ENCODE measurements at places on chromosomes 12 and 14.
A peak's percentile ranks its signal among the peaks of the same experiment; 100 is the strongest.

- DNase-seq, result no peak
Observed at GRCh38 chr14:30888480-30889243, 14.3 kb downstream of the COCH start.

- no peak for DNase-seq
Observed at GRCh38 chr14:75399843-75400775, 27.7 kb upstream of the JDP2 start.

DNA sequence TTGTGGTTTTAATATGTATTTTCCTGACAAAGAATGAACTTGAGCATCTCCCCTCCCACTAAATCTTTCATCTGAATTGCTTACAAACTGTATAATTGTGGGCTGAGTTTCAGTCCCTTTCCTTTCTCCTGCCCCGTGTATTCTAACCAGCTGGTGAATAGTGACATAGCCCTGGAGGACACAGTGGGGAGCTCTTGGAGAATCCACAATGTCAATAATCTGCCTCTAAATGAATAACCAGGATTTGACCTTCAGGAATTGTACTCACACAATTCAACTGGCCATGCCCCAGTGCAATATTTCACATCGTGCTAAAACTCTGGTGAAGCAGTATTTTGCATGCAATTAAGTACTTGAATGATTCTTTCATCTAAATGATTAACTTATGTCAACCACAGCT lies 177.2 kb downstream of the C12orf42 start:
- no peak for DNase-seq

GRCh38 chr12:97637770-97638169 lies 175.2 kb downstream of the RMST start:
- DNase-seq, result no peak

DNA sequence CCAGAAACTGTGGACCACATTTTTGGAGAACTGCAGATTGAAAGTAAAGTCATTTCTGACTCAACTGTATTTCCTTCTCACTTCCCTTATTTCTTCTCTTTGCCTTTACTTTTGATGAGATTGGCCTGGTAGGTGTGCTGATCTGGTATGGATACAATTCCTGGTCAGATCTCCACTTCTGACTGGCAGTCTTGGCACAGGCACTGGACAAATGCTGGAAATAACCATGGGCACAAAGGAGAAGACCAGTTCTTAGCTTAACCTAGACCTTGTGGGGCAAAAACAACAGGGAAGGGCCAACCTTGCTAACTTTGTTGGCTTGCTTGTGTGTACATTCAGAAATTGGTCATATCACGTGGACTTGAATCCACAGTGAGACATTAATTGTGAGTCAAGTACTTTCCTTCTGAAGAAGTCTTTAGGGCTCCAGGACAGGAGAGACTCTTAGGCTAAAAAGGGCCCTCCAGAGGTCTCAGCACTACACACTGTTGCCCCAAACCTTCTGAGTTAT lies 75.0 kb downstream of the DIP2B start:
- no peak for DNase-seq

DNA sequence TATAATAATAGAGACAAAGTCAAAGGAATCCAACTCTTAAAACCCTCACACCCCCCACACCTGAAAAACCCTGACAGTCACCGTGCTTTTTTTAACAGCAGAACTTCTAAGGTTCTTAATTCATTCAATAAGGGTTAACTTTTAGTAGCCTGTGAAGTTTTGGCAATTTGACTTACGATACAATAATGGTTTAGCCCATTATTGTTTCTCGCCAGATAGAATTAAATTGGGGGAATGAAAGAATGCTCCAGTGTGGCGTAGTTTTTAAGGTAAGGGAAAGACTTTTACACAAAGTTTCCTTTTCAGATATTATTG lies 604 bp upstream of the MAGOHB start:
- DNase-seq, result no peak

DNA sequence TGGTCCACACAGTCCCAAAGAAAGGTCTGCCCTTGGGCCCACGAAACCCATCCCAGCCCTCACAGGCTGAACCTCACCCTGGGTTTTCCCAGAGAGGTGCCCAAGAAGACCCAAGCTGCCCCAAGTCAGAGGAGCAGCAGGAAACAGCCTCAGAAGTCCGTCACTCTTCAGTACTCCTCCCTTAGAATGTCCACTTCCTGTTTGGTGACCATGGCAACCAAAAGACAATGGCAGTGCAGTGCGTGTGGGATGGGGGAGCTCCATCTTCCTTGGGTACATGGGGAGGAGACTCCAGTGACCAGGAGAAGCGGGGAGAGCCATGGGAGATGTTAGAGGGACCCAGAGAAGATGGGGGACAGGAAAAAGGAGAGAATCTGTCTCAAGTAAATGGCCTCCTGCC lies 11.3 kb downstream of the SELPLG start:
- no peak for DNase-seq

DNA sequence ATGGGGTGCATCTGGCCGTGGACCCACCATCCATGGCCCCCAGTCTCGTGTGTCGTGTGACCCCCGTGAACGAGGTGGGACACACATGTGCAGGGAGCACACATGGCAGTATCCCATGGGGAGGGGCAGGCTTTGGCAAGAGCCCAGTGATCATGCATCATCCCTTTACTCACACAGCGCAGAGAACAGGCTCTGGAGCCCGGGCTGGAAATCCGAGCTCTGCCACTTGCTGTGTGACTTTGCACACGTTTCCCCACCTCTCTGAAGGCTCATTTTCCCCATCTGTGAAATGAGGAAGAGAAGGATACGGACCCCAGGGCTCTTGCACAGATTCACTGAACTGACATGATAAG lies 119.9 kb downstream of the PHETA1 start:
- DNase-seq, result no peak

GRCh38 chr14:101475456-101476257 lies 85.6 kb upstream of the DIO3 start:
- no peak for DNase-seq

DNA sequence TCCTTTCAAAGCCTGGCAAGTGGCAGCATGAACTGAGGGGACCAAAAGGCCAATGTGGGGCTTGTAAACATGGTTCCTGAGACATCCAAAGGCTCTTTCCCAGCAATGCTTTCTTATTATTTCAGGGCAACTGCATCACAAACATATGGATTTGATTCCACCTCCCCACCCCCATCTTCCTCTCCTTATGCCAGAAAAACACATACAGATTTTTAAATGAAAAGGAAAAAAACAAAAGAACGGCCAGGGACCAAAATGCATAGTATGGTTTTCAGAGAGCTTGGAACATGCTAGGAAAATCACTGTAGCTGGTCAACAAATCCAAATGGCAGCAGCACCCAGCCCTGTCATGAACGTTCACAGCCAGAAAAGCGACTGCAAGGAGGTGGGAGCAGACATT lies 167.6 kb downstream of the ANO2 start:
- DNase-seq, result no peak

DNA sequence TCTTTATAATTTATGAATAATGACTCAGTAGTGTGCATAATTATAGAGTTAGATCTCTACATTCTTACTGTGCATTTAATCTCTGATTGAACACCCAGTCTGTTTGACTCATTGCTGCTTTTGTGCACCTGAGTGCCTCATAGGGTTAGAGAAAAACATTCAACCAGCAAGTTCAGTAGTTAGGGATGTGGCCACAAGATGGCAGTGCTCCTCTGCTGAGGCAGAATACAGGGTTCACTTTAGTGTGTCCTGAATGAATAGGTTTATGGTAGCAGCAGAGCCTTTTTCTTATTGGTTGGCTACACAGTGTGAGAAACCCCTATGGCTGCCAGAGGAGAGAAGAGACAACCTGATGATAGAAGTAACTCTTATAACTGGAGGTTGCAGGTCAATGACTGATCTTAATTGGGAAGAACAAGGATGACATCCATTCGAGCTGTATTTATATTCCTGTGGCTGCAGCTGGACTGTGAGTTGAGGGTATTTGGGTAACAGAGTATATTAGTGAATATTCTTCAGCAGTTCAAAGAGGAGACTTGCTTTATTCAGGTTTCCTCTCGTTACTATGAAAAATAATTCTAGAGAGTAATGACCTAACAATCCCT lies 194.9 kb upstream of the OR4E1 start:
- DNase-seq, result peak; percentile 68

GRCh38 chr14:33444136-33444535 lies 505.5 kb downstream of the NPAS3 start:
- no peak for DNase-seq

DNA sequence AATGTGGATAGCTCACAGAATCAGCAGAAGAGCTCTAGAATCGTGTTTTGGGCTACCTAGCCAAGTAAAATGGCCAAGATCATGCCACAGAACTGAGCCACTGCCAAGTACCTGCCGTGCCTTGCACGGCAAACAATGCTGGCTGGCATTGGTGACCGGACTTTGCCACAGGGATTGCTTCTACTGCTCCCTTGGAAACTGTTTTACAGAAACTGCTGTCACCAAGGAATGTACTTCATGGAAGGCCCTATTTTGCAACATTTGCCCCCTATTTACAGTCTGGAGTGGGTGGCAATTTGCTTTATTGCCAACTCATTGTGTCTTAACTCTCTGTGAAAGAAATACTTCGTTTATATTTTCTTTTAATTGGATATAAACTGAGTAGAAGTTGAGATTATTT lies 49.0 kb downstream of the BORCS5 start:
- DNase-seq, result no peak

- no peak for DNase-seq
Observed at GRCh38 chr12:89697296-89697695, 11.3 kb downstream of the ATP2B1 start.

- no peak for DNase-seq
Observed at GRCh38 chr12:17528394-17528793, 561.6 kb downstream of the RERGL start.

DNA sequence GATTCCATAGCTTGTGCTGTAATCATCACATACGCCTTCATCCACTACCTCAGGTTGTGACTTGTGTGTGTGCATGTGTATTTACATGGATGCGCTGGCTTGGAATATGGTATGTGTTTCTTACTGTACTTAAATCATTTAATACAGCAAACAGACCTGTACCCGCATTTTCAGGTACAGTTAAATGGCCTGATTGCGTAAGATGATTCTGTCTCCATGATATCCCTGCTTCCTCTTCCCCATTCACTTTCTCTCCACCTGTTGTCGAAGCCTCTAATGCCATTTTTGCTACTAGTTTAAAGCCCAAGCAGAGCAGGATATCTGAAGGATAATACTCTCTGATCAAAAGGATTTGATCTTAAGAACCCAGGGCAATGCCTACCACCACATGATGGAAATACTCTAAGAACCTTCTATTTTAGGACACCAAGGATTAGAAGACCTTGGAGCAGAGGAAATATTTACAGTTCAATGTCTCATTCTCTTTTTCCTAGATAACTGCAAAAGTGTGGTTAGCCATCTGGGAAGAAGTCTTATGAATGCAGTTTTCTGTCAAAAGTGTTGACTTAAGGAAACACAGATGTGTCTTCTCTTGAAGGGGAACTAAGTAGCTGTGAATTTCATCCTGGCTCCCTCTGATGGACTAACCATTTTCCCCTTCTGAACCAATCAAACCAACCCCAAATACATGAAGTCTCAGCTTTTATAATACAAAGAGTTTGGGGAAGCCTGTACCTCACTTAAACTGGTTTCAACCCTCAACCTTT lies 78.7 kb downstream of the HELB start:
- no peak for DNase-seq

DNA sequence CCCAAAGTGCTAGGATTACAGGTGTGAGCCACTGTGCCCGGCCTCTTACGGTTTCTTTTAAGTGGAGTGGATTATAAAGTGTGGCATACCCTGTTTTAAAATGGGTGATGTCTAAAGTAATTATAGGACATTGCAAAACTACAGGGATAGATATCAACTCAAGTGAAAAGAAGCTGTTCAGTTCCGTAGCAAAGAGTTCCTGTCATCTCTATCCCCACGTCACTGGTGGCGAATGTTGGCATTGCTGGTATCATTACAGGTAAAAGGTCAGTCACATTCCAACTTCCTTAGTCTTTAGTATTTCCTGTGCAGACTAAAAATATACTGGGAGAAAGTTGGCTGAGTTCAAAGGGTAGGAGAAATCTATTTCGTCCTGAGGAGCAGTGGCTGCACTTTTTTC lies 95.6 kb upstream of the SLC38A2 start:
- DNase-seq, result no peak

GRCh38 chr12:102371165-102371564 lies 109.2 kb downstream of the IGF1 start:
- DNase-seq, result no peak

GRCh38 chr12:106522708-106523107 lies 60.1 kb upstream of the RFX4 start:
- DNase-seq, result no peak

GRCh38 chr14:53952533-53952932 lies 4.1 kb downstream of the BMP4 start:
- no peak for DNase-seq

DNA sequence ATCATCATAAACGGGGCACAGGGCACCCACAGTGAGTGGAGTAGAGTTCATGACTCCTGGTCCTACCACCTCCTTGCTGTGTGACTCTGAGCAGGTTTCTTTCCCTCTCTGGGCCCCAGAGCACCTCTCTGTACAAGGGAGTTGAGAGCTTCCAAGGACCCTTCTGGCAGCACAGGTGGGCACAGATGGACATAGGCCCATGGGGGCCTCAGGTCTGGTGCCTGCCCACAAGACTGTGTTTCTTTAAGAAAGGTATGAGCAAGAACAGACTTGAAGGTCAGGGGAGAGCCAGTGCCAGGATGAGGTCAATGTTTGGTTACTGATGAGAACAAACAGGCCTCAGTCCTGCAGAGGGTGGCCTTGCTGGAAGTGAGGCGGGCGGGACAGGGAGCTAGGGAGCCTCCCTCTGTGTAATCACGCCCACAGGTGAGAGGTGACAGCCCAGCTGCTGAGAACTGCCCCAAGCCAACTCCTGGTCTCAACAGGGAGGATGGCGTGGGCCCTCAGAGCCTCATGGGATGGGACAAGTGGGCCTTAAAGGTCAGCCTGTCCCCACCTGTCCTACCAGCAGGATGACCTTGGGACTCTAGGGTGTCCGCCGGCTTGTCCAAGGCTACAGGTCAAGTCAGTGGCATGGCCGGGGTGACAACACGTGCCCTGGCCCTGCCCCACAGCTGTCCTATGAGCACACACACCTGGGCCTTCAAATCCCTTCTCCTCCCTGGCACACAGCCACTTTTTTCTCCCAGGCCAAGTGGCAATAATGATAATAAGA lies 49.1 kb downstream of the CCDC85C start:
- DNase-seq, result no peak

DNA sequence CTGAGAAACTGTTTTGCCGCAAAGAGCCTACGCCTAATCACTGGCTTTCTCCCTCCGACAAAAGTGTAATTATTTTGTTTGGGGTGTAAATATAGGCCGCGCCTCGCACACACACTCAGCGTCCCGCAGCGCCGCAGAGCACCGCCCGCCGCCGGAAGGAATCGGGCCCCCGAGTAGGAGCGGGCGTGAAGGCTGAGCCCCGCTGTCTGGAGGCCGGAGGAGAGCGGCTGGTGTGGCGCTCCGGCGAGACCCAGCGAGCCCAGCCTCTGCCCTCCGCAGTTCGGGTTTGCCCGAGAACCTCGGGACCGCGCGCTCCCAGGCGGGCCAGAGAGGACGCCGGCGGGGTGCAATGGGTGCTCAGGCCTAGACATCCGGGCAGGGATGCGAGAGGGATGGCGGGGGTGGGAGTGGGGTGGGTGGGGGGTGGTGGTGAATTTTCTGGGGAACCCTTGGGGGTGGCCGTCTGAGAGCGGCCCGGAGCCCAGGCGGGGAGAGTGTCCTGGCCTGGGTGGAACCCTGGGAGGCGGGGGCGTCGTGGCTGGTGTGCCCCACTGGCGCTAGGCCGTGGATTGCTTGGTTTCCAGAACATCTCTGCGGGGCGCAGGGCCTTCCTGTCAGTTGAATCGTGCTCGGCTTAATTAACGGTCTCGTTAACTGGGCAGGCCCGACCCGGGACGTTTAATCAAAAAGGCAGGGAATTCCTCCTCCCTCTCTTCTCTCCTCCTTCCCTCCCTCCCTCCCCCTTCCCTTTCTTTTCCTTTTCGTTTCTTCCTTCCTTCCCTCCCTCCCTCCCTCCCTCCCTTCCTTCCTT lies 4.7 kb upstream of the LHX5 start:
- no peak for DNase-seq

Data from stimulated activated CD8-positive, alpha-beta memory T cell treated with anti-CD3 and anti-CD28 coated beads, Interleukin-7, amount 100 ng/mL, for 48 hours (primary cell).